ENCODE measurements at places on chromosomes 5 and 9.

DNA sequence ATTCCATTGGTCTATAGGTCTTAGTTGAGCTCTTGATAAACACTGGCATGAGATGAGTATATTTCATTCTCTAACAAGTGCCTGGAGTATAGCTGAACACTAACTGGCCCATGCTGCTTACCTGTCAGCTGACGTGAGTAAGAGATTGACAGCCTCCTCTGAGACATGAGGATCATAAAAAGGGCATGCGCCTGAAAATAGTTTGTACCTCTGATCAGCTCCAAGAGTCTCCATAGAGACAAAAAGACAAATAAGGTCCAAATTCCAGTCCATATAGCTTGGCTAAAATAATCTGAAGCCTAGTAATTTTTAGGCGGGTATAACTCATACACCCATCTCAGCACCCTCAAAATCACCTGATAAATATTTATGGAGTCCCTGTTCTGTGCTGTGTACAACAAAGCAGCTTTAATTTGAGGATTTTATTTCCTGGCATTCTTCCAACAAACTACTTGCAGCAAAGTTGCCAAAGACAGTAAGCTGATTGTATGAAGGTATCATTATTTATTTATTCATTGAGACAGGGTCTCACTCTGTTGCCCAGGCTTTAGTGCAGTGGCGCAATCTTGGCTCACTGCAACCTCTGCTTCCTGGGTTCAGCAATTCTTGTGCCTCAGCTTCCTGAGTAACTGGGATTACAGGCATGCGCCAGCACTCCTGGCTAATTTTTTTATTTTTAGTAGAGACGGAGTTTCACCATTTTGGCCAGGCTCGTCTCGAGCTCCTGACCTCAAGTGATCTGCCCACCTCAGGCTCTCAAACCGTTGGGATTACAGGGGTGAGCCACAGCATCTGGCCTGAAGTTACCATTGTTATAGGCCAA, 16.2 kb upstream of the FSD1L start:
- DNase-seq = no peak

- no peak for DNase-seq
These were observed 1.5 kb downstream of the NEK6 start for GRCh38 chr9:124259158-124259808.

GRCh38 chr5:126591549-126591948, 3.5 kb downstream of the ALDH7A1 start:
- no peak for DNase-seq

DNA sequence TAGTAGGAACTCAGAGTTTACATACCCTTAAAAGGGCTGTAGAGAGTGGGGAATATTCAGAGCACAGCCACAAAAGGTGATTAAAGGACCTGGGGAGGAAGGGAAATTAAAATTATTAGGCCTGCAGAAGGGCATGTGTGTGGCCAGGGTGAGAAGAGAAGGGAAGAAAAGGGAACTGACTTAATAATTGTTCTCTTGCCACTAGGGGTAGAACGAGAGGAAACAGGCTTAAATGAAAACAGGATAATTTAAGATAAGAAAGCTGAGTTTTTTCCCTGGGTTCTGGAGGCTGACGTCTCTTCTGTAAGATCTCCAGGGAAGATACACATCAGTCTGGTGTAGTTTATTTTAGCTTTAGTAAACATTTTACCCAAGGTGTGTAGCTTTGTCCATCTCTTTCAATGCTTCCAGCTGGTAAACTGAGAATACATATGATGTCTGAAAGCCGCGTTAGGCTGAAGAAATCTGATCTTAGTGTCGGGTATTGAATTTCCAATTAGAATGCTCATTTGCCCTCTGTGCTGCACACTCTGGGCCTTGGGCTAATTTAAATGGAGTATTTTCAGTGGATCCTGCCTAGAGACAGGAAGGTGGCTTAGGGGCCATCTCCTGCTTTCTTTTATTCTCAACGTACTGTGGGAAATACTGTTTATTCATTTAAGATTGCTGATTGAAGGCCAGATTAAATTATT, 416.8 kb downstream of the TMEM38B start:
- DNase-seq = no peak

DNA sequence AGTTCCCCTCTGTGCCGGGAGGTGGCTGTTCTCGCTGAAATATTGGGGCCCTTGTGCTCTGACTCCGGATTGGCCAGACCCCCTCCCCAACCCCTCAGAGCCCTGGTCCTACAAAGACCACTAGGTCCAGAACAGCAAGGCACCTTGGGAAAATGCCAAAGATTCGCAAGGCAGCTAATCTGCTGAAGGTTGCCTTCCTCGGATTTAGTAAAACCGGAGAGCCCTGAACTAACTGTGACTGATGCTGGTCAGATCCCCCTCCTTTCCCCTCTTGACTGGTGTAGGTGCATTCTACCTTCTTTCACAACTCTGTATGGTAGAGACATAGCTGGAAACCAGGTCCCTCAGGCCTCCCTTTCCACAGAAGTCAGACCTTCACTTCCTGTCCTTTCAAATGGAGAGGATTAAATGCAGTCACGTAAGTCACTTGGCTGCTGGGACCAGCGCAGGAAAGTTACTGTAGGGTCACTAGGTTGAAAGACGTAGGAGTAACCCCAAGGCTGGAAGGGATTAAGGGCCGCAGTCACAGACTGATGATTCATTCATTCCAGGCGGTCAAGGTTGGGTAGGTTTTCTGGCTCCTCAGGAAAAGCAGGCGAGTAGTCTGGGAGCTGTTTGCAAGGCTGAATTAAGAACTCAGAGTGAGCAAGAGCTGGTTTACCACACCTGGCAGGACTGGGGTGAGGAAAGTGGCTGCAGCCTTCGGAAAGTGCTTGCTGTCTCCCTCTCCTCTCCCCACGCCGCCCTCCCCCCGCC, 5.3 kb downstream of the BARX1 start:
- no peak for DNase-seq

GRCh38 chr5:87231037-87231808, 36.5 kb upstream of the RASA1 start:
- DNase-seq = no peak

GRCh38 chr5:170628691-170629565, 125.1 kb downstream of the KCNIP1 start:
- no peak for DNase-seq

GRCh38 chr9:89400403-89401116, 82.3 kb downstream of the SECISBP2 start:
- no peak for DNase-seq

DNA sequence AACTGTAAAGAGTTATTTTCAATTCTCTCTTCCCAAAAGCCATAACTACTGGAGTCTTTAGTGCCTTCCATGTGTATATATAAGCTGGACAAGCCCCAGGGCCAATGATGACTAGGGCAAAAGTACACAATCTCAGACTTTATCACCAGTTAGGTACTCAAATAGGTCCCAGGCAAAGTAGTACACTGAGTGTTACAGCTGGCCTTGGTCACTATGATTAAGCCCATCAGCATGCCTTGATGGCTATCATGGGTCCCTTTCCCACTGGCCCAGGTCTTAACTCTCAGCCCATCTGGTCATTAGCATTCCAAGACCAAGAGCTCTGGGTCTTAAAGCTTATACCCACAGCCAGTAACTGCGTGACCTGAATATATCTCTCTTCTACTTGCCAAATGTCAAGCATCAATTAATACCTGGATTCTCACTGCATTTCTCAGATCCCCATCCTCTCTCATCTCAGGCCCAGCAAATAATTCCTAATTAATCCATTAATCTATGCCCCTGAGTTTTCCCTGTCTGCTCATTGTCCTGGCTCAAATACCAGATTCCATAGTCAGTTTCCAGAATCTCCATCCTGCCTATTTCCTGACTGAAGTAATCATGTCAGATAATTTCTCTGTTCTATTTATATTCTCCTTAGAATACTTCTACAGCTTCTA, 62.3 kb downstream of the NR6A1 start:
- DNase-seq = no peak

DNA sequence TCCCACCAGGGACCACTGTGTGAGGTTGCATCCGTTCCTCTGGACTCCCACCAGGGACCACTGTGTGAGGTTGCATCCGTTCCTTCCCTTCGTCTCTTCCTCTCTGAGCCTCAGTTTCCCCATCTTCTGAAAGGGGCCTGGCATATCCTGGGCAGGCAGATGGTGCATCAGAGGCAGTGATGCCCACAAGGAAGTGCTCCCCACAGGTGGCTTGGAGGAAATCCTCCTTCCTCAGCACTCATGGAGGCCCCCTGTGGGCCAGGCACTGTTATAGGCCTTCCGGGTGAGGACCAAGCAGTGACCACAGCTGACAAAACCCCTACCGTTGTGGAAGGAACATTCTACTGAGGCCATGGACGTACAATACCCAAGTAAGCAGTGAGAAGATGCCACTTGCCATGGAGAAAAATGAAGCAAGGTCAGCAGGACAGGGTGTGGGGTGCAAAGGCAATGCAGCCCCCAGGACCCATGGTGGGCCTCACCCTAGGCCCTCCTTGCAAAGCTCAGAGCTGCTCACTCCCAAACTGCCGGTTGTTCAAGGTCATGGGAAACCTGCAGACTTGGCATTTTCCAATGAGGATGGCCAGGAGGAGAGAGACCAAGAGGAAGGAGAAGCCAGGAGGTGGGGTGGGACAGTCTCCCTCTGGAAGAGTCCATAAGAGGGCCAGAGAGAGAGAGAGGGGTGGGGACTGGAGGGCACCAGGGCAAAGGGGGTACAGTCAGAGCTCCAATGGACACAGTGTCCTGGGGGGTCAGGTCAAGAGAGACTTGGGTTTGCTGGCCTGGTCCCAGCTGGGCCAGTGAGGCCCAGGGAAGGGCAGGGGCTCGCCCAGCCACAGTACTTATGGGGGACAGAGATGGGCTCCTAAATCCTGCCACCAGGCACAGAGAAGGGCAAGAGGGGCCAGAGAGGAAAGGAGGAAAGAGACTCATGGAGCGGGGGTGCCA, 51.1 kb downstream of the C9orf50 start:
- DNase-seq = no peak

GRCh38 chr5:96117771-96118651, 156.4 kb upstream of the ELL2 start:
- DNase-seq = no peak

- no peak for DNase-seq
These were observed 19.0 kb upstream of the RUSC2 start for GRCh38 chr9:35470894-35471293.

DNA sequence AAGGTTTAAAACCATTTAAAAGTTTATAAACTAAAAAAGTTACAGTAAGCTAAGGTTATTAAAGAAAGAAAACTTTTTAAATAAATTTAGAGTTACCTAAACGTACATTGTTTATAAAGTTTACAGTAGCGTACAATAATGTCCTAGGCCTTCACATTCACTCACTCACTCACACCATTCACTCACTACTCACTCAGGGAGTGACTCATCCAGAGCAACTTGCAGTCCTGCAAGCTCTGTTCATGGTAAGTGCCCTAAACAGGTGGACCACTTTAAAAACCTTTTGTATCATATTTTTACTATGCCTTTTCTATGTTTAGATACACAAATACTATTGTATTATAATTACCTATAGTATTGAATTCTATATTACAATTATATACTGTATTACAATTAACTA, 190.8 kb upstream of the RASA1 start:
- DNase-seq = no peak

DNA sequence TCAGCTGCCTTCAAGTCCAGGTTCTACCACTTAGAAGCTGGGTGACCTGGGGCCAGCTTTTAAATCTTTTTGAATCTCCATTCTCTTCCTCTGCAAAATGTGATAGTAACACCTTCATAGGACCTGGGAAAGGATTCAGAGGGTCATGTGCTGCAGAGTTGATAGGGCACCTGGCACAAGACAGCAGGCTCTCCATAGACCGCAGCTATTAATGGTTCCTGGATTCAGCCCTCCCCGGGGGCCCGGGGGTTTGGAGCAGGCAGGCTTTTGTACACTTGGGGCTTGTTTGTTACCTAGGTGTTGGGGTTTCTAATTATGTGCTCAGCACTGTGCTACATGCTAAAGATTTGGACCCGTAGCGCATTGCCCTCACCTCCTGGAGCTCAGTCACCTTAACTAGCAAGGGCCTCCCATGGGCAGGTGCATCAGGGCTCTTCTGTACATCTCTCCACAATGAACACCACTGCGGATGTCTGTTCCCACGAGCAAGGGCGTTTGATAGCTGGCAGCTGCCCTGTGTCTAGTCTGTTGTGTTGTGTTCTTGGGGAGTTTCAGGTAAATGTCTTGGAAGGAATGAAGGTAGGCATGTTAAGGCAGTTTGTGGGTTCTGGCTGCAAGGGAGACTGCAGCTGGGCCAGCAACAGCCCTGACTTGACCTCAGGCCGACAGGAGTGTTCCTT, 12.1 kb downstream of the PRRC2B start:
- no peak for DNase-seq

- DNase-seq = no peak
These were observed 301.6 kb downstream of the NR3C1 start for GRCh38 chr5:143101725-143102386.

DNA sequence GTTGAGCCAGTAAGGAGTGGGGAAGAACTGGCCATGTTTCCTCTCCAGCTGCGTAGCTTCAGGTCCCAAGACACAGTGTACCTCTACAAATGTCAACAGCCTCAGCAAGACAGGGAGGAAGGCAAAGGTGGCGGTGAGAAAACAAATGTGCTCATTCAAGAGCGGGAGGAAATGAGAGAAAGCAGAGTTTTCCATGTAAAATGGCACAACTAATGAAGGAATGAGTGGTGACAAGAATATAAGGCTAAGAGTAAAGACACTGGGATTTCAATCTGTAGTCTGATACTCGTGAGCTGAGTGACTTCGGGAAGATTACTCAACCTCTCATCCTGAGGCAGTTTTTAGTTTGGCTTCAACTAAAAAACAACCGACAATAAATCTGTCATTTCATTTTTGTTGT, 67.6 kb downstream of the DPYSL3 start:
- DNase-seq = no peak

- DNase-seq = no peak
These were observed 74.1 kb upstream of the SAP30L start for GRCh38 chr5:154371687-154372086.

DNA sequence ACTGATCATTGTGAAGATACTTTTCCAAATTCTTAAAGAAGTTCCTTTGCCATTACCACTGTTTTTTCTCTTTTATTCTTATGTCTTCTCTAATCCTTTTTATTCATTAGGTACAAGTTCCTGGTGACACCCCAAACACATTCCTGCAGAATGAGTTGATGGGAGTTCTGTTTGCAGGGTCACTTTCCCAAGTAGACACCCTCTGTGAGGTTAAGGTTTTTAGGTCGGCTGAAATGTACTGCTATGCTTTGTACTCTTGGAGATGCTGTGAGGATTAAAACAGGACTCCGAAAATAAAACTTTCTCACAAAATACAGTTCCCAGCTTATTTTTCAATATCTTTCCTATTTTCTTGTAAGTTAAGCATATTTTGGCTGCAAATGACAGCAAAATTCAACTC, 143.3 kb upstream of the TLE4 start:
- DNase-seq = no peak

- DNase-seq = no peak
These were observed 75.6 kb downstream of the USP20 start for GRCh38 chr9:129910628-129911567.

Data from substantia nigra (tissue), 51 donors.